ENCODE measurements at places on chromosomes 6 and 20.
A peak's percentile ranks its signal among the peaks of the same experiment; 100 is the strongest.

- no peak for DNase-seq
These were observed 1.9 kb upstream of the KCNG1 start for GRCh38 chr20:51024761-51025160.

DNA sequence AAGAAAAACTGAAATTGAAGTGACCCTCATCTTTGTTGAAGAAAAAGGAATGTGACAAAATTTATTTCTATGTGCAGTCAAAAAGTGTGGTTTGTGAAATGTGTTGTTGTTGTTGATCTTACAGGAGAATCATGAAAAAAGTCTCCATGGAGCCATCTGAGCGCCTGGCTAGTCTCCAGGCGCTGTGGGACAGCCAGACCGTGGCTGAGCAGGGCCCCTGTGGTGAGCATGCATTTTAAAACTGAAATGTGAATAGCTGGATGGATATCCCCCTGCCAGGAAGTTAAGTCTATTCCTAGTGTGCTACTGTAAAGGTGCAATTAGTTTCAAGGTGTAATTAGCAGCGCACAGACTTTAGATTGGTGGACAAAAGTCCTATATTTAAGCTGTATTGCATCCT, 170.6 kb downstream of the CARMIL1 start:
- no peak for DNase-seq

DNA sequence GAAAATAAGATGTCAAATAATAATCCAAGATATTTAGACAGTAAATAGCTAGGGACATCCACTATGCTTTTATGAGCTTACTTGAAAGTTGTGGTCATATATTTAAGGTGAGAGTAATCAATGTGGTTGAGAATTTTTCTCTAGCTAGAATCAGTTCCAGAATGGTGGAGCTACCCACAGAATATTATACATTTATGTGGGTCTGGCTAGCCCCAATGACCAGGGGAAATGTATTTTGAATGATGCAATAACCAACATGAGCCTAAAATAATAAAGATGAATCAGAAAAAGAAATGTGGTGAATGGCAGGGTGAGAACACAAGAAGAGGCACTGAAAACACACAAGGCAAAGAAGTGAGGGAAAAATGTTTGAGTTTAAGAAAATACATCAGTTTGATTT, 325.7 kb downstream of the TBC1D32 start:
- DNase-seq = peak; percentile 18

DNA sequence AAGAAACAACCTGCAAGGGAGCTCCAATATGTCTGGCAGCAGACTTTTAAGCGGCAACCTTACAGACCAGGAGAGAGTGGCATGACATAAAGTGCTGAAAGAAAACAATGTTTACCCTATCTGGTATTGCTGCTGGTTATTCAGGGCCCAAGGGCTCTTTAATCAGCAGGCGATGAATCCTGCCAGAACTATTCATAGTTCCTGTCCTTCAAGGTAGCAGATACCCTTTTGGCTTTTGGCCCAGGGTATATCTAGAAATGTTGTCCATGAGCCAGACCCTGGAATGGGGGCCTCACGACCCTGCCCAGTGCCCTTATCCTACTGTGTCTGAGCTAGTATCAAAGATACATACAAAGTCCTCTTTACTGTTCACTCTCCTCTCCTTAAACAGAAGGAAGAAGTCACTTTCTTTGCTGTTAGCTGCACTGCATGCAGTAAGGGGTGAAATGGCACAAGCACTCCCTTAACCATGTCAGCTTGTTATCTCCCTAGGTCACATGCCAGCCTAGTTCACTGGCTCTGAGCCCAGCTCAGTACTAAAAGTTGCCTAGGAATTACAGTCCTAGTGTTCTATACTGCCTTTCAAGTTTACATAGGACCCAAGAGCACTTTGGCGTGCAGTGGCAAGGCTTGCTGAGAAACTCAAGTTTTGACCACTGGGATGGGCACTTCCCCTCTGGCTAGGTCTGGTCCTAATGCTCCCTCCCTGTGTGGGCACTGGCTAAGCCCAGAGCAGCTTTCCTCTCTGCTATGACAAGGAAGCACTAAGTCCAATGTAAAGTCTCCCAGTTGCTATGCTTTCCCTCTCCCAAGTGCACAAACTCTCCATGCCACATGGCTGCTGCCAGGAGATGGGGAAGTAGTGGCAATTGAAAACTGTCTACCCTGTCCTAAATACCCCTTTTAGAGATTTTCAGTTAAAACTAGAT, 122.0 kb downstream of the HTR1B start:
- no peak for DNase-seq

- no peak for DNase-seq
These were observed 46.8 kb downstream of the EIF2S2 start for GRCh38 chr20:34065260-34065659.

DNA sequence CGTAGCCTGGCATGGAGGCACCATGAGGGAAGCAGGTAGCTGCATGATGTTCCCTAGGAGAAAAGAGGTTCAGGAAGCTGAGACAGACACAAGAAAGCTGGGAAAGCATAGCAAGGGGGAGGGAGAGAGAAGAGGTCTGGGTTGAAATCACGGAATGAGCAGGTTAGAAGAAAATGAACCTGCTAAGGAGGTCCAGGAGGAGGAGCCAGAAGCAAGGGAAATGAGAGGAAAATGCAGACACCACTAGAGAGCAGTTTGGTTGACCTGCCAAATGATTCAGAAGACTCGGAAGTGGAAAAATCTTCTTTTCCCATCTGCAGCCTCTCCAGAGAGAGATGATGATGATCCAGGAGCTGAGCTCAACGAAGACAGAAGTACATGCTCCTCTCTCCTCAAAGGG, 70.9 kb downstream of the VIP start:
- no peak for DNase-seq

GRCh38 chr6:124441450-124441849, 520.8 kb upstream of the RNF217 start:
- no peak for DNase-seq
